ENCODE measurements at places on chromosomes 1 and 21.
A peak's percentile ranks its signal among the peaks of the same experiment; 100 is the strongest.

DNA sequence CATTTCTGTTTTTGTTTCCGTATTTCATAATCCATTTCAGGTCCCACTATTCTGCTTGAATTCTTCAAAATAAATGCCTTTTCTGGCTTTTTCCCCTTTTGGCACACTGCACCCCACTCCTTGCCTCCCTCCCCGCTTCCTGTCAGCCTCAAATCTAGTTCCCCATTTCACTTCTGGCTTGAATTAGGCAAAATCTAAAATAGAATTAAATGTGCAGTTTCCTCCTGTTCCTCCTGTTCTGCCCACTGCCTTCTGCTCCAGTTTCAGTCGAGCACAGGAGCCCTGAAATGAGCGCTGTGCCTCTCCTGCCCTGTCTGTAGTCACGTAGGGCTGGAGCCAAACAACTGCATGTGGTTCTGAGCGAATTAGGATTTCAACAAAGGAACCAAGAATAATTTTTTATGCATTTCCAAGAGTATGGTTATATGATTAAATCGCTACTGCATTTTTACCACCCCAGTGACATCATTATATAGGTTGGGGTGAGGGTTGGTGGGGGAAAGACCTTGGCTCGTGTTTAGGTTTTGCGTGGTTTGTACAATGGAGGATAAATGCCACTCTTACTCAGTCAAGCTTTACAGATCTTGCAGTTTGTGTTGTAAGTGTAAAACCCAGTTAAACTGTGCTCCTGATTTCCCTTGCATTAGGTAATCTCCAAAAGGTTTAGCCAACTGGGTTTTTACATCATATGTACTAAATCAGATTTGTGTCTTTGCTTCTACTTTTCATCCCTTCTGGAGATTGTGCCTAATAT is 114.9 kb downstream of the VPS13D start:
- DNase-seq: no peak

GRCh38 chr1:12552111-12552888 is 65.7 kb downstream of the DHRS3 start:
- DNase-seq: no peak

GRCh38 chr1:110144366-110144765 is 5.9 kb upstream of the SLC6A17 start:
- no peak for DNase-seq

GRCh38 chr1:206451134-206451686 is 19.1 kb upstream of the IKBKE start:
- DNase-seq: no peak

DNA sequence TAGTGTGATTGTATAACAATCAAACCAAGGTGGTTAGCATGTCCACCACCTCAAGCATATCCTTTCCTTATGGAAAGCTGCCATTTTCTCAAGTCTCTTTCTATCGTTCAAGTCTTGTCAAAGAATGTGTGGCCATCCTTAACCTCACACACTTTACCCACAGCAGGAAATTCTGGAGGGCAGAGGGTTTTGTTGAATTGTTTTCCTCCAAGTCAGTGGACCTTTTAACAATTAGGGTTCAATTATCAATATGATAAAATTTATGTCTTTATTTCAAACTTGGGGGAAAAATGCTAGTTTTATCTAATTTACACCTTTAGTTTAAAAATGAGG is 14.2 kb upstream of the PTPRC start:
- no peak for DNase-seq

GRCh38 chr1:210457568-210457967 is 128.9 kb downstream of the HHAT start:
- DNase-seq: no peak

DNA sequence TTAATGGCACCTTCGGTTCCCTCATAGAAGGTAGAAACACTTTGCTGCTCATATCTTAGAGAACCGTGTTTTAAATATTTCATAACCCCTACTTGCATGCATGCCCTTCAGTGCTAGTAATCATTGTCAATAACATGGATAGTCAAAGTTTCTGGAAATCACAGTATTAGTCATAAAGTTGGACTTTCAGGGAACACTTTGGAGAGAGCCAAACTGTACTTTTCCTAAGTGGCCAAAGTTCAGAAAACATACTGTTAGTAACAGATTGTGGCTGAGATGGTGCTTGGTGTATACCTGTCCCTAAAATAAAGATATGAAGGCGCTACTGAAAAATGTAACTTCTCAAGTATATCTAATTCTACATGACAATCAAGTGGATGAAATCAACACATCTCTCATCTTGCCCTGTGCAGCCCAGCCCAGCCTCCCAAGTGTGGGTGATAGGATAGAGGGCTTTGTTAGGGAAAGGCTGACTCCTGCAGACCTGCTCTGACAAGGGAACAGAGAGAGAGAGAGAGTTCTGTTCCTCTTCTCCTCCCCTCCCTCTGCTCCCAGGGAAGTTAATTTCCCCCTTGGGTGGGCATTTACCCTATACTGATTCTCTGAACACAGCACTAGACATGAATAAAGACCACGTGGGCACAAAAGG is 14.4 kb downstream of the MYOC start:
- no peak for DNase-seq

- no peak for DNase-seq
Observed at GRCh38 chr1:208228026-208228425, 16.2 kb downstream of the PLXNA2 start.

GRCh38 chr1:234645964-234646363 is 36.0 kb upstream of the IRF2BP2 start:
- DNase-seq: no peak

DNA sequence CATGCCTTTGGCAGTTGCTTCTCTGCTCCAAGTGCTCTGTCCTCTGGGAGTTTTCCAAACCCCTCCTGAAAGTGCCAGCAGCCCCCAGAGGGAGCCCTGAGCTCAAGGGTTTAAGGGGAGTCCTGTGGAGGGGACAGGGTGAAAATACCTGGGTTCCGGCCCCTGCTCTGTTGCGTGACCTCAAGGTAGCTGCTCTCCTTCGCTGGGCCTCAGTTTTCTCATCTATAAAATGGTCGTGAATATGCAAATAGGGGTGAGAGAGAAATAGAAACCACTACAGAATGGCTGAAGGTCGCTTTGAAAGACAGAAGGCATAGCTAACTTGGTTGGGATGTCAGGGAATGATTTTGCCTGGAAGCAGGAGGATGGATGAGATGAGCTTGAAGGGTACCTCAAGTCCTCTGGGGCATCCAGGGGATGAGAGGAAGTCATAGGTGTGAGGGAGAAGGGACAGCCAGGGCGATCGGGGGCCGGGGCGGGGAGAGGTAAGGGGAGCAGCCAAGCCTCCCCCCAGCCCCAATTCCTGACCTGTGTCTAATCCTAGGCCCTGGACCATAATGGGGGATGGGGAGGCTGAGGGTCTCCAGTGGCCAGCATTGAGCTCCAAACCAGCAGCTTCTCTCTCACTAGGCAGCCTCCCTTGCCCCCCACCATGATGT is 12.4 kb downstream of the IFFO2 start:
- no peak for DNase-seq

GRCh38 chr1:54094001-54094729 is 40.8 kb downstream of the TCEANC2 start:
- no peak for DNase-seq

GRCh38 chr21:45847870-45848269 is 133.7 kb upstream of the COL6A1 start:
- no peak for DNase-seq

GRCh38 chr1:84083307-84083706 is 60.8 kb upstream of the PRKACB start:
- no peak for DNase-seq

DNA sequence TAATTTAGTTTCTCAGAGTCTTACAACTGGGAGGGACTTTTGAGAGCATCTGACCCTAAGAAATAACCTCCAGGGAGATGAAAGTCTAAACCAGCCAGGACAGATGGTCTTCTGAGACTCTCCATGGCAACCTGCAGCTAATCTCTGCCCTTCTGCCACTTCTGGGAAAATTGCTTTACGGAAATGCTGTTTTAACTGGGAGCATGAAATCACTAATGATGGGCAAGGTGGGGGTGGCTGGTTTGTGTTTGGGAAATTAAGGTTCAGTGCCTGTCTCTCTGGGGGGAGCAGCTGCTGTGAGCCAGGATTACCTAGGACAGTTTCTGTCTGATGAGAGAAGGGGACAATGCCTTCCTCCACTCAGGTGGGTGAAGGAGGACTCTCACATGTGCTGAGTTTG is 33.2 kb downstream of the ROR1 start:
- no peak for DNase-seq

GRCh38 chr1:244414543-244414942 is 37.2 kb downstream of the ADSS2 start:
- no peak for DNase-seq

DNA sequence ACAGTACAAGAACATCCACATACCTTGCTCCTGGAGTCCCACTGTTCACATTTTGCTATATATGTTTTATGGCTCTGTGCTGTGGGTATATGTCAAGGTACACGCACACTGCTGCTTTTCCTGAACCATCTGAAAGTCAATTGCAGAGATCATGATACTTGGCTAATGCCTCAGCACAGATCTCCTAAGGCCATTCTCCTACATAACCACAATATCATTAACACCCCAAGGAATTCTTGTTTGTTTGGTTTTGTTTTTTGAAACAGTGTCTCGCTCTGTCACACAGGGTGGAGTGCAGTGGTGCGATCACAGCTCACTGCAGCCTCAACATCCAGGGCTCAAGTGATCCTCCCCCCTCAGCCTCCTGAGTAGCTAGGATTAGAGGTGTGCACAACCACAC is 16.0 kb downstream of the CTNNBIP1 start:
- no peak for DNase-seq

DNA sequence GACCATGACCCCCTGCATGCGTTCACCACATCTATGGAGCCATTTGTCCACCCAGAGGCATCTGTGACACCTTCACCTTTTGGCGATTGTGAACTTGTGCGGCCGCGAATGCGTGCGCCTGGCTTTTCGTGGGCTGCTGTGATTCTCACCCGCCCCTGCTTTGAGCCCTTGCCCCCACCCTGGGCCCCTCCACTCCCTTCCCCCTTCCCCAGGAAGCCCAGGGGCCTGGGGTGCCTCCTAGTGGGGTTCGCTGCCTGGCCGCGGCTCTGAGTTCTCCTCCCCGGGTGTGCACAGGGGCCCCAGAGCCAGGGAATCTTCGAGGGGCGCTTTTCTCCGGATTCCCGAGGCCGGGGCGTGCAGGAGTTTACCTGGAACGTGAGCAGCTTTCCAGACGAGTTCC is 97.9 kb upstream of the ACTRT2 start:
- DNase-seq: no peak

DNA sequence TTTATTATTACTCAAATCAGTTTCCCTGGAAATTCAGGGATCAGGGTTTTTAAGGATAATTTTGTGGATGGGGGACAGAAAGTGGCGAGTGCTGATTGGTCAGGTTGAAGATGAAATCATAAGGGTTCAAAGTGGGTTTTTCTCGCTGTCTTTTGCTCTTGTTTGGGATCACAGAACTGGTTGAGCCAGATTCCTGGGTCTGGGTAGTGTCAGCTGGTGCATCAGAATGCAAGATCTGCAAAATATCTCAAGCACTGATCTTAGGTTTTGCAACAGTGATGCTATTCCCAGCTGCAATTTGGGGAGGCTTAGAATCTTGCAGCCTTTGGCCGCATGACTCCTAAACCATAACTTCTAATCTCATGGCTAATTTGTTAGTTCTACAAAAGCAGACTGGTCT is 9.3 kb downstream of the CHI3L2 start:
- no peak for DNase-seq

DNA sequence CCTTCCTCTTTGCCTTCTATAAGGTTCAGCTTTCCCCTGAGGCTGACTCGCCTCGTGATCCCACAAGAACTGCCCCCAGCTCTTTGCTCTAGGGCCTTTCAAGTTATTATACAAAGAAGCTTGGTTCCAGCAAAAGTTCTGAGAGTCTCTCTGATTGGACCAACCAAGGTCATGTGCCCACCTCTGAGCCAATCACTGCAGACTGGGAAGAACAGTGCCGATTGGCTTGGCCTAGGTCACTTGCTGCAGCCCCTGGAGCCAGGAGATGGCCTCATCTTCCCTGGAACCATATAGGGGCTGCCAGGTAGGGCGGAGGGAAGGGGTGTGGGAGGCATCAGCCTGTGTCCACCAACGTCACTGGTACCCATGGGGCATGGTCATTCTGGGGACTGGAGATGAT is 22.8 kb downstream of the TAS1R2 start:
- no peak for DNase-seq

GRCh38 chr1:99867682-99868081 is 17.5 kb downstream of the AGL start:
- DNase-seq: no peak

DNA sequence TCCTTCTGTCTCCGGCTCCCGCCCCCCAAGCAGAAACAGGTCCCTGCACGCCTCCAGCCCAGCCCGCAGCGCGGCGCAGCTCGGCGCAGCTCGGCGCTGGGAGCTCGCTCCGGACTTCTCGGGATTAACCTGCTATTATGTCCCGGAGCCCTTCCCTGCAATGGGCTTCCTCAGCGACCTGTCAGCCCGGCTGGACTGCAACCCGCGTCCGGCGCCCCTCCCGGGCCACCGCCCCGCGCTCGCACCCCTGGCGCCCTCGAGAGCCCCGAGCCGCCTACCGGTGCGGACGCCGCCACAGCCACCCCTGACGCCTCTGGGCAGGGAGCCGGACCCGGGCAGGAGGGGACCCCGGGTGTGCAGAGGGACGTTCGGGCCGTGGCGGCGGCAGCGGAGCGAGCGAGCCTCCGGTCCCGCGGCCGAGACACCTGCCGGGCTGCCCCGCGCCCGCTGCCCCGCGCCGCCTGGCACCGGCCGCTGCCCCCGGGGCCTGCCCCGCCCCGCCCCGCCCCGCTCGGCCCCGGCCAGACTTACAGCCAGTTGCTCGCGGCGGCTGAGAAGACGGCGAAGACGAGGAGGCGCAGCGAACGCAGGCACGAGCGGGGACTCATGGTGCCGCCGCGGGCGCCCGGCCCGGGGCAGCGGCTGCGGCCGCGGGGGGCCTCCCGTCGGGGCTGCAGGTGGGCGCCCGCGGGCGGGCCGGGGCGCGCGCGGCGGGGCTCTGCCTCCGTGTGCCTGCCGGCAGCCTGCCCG is 407 bp downstream of the WNT4 start:
- DNase-seq: peak; percentile 28

DNA sequence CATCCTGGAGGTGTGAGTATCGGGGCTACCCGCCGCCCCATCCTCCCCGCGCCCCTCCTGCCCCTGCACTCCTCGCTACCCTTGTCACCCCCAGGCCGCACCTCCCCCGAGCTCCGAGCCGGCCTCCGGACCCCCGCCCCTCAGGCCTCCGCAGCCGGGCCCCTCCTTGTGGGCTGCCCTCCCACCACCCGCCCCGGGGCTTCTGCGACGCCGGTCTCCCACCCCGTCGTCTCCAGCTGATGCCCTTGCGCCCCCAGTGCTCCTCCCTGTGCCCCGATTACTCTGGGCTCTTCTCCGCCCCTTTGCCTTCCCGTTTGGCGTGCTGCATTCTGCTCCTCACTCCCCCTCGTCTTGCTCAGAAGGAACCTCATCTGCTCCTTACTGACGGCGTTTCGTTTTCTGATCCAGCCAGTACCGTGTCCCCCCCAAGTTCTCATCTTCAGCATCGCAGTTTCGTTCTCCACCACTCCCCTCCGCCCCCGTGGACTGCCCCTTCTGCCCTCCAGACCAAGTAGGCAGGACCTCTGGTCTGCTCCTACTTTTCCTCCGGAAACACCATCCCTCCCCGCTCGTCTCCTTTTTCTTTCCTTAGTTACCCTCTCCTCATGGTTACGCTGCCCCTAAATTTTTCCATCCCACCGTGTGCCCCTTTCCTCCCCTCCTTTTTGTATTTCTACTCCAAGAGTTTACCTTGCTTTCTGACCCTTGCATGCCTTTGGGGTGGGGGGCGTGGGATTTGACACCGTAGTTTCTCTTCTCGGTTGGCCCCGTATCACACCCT is 841 bp downstream of the SNX27 start:
- peak; percentile 51 for DNase-seq

GRCh38 chr1:32606565-32607371 is 43.6 kb downstream of the ZBTB8OS start:
- no peak for DNase-seq

- no peak for DNase-seq
Observed at GRCh38 chr1:196105901-196106300, 502.3 kb downstream of the KCNT2 start.

GRCh38 chr1:109719337-109719837 is 7.3 kb downstream of the GSTM5 start:
- DNase-seq: no peak
